ENCODE measurements at places on chromosomes 6 and 20. TPM values are rescaled to one million over a fixed set of nuclear protein-coding genes. Genes with fewer than 3 reads are reported as not detected.

GRCh38 chr20:43345676-43346075 is 112.0 kb upstream of the SRSF6 start:
- DNase-seq = no peak

DNA sequence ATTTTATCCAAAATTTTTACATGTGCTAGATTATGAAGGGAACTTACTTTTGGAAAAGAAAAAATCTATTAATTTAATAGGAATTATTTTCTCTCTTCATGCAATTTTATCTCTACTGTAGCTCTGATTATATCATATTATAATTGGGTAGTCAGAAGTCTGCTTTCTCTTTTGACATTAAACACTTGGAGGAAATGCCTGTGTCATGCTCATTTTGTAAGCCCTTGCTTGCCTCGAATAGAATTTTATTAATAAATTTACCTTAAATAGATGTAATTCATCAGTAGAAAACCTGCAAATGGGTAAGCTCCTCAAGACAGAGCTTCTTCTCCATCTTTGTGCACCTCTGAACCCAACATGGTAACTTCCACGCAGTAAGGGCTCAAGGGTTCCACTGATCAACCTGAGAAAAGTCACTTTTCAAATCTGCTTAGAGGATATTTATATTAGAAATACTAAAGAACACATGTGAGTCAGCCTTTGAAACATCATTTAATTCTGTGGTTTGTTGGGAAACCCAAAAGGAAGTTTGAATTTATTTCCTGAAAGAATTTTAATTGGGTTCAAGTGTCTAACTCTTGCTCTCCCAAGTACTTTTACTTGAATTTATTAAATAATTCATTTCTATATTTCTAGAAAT is 266.0 kb downstream of the ALDH8A1 start:
- no peak for DNase-seq

DSP gene
- 10.8 TPM for total RNA-seq

DNA sequence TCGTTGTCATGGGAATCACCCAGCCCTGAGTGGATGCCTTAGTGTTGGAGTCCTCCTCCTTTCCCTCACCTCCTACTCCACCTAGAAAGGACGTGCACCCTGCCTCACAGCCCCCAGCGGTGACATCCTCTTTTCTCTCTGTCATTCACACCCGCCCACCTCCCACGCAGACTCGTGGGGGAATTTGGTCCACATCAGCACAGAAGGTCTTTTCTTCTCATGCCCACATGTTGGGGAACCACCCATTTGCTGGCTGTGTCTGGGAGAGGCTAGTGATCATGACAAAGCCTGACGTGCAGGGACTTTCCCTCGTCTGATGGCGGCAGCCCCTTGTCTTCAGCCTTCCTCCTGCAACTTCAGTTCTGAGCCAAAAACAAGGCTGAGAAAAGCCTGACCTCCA is 96.0 kb upstream of the CNKSR3 start:
- no peak for DNase-seq

TRMT11 gene
- 53.5 TPM for total RNA-seq

OOEP gene
- not detected for total RNA-seq

- DNase-seq = no peak
Observed at GRCh38 chr6:18579869-18580268, 192.7 kb downstream of the RNF144B start.

DNA sequence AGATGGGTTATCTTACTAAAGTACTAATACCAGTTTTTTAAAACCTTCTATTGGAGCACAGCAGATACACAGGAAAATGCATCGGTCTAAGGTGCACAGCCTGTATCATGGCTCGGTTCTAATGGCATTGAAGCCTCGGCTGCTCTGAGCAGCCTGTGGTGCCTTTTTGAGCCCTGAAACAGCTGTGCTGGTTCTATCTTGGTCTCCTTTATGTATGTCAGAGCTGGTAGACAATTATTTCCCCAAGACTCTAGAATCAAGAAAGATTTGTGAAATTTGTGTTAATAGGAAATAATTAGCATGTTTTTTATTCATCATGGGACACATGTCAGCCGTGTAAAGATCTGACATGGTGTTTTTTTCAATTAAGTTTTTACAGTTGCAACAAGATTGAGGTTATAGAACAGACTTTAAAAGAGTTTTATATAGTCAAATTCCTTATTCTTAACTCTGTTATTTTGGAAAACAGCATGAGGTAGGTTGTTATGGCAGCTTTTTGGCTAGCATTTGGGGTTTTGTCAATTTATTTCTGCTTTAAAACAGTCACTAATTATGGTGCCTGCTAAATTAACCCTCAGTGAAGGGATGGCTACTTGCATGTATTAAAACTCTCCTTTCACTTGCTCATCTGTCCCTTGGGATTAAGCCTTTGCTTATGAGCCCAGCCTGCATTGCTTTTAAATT is 40.3 kb upstream of the C20orf144 start:
- no peak for DNase-seq

- DNase-seq = no peak
Observed at GRCh38 chr20:49477200-49477599, 5.3 kb downstream of the KCNB1 start.

DNA sequence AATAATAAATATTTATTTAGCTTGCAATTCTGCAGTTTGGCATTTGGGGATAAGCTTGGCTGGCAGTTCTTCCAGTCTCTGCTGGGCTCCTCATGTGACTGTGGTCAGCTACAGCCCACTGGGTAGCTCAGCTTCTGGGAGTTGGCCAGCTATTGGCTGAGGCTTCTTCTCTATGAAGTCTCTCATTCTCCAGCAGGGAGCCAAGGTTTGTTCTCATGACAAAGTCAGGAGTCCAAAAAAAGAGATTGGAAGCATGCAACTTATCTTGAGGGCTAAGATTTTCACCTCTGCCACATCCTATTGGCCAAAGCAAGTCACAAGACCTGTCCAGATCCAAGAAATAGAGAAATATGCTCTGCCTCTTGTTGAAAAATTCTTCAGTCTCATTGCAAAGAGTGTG is 94.6 kb downstream of the SNAP25 start:
- no peak for DNase-seq

DNA sequence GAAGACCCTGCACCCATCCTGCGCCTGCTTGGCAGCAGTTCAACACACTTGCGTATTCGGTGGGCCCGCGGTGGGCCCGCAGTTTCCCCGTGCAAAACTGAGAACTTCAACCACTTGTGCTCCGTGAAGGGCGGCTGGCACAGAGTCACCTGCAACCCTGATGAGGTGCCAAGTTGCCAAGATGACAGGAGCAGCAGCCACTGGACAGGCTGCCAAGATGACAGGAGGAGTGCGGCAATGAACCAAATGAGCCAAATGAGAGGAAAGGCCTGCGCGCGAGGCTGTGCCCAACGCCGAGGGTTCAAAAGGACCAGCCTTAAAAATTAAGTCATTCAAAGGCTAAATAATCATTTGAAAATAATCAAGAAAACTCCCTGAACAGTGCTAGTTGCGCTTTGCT is 20.1 kb downstream of the DIDO1 start:
- no peak for DNase-seq

PBX2 gene
- 35.1 TPM for total RNA-seq

DNA sequence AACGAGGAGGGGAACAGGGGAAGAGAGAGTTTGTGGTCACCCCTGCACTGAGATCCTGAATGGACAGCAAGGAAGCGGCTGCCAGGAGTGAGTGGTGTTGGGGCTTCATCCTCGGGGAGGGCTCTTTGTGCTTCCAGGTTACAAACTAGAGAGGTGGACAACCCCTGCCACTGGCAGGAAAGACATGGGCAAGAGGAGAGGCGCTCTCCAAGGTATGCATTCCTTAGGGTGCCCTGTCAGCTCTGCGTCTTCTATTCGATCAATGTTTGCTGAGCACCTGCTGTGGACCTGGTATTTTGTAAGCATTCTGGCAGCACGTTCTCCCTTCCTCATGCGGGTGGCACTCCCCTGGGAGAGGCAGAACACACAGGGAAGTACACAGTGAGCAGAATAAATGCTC is 93.6 kb downstream of the CDH4 start:
- no peak for DNase-seq

- DNase-seq = no peak
Observed at GRCh38 chr6:35962779-35963560, 42.1 kb upstream of the SRPK1 start.

NRSN2 gene
- 12.9 TPM for total RNA-seq

DNA sequence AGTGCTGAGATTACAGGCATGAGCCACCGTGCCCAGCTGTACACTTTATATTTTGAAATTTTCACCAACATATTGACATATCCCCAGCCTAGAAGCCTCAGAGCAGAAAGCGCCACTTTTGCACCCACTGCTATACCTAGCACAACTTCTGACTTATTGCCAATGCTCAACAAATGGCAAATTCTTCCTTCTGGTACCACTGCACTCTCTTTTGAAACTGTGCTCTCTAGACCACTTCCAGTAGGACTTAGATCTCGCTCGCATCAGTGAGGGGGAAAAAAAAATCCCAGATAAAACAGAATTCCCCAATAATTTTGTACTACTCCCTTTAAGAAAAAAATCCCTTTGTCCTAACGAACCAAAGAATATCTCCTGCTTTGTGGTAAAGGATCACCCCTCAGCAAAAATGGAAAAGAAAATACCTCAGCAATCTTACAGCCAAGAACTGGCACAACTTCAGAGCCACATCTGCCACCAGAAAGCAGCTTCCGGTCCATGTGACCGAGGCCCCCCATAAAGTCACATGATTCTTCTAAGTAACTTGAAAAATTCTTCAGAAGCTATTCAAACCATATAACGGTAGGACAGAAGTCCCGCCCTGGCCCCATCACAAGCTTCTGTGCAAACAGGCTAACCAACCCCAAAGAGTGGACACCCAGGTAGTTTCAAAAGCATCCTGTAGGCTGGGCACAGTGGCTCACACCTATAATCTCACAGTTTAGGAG is 18.5 kb upstream of the IL17F start:
- DNase-seq = no peak

- no peak for DNase-seq
Observed at GRCh38 chr6:92404281-92404680, 1015.1 kb downstream of the EPHA7 start.

DNA sequence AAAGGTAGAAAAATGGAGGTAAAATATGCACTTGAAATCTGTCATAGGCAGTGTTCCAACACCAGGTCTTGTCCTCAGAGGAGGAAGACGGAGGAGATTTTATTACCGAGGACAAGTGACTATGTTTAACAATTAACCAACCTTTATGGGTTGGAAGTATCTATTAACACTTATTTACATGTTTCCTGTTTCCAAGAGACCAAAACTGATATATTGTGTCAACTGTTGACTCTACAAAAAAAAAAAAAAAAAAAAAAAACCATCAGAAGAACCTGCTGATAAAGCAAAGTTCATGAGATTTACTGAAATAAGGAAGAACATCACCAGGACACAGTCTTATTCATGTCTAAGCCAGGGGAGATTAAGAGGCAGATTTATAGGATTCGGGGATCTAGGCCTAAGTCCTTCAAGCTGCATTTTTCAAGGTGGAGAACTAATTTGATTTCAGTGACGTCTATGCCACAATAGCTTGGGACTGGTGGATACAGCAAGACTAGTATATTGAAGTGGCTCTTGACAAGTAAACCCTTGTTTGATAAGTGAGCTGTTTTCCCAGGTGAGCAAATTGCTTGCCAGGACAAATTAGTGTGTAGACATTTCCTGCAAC is 126.6 kb upstream of the NAA20 start:
- DNase-seq = no peak

SENP6 gene
- 211 TPM for total RNA-seq

ASCC3 gene
- 43.5 TPM for total RNA-seq

GRCh38 chr20:25313593-25313992 is 65.7 kb downstream of the PYGB start:
- DNase-seq = no peak

DNA sequence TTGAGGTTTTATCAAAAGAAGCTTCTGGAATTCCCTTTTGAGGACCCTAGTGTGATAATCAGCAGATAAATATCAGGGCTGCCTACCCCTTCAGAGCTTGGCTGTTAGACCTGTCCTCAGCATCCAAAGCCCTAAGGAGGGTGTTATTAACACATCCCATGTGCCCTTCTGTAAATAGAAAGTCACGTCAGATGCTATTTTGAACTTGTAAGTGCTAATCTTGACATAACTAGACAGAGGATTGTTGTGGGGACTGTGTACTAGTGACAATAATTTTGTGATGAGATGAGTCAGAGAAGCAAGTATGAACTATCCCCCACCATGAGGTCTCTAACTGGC is 4.9 kb upstream of the LAMA4 start:
- DNase-seq = no peak

DNA sequence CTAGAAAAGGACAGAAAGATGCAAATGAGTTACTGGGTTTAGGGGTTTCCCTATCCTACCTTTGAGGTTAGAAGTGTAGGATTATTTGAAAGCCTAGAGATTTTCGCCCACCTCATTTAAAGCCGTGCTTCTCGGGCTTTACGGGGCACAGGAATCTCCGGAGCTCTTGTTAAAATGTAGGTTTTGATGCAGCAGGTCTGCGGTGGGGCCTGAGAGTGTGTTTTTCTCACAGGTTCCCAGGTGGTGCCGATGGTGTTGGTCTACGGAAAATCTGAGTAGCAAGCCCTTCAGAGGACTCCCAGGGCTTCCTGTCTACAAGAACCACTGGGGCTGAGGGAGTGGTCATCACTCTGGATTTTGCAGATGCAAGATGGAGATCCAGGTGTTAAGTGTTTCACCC is 47.5 kb downstream of the TRAM2 start:
- DNase-seq = no peak

NHSL1 gene
- total RNA-seq = 30.9 TPM

DNA sequence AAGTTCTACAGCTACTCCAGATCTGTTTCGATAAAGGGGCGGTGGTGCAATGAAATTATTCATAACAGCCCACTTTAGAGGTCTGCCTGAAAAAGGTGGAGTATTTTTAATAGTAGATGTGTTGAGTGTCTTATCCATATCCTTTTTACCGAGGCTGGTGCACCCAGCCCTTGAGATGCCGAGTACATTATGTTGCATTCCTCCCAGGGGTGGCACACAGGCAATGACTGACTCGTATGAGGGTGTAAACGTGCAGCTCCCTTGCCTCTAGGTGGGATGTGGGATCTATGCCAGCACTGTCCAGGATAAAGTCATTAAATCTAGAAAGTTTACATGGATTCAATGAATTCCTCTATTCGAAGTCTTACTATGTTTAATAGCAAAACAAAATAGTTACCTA is 355.6 kb downstream of the PLCB1 start:
- DNase-seq = no peak

- no peak for DNase-seq
Observed at GRCh38 chr20:52622081-52622480, 350.1 kb upstream of the TSHZ2 start.

DNA sequence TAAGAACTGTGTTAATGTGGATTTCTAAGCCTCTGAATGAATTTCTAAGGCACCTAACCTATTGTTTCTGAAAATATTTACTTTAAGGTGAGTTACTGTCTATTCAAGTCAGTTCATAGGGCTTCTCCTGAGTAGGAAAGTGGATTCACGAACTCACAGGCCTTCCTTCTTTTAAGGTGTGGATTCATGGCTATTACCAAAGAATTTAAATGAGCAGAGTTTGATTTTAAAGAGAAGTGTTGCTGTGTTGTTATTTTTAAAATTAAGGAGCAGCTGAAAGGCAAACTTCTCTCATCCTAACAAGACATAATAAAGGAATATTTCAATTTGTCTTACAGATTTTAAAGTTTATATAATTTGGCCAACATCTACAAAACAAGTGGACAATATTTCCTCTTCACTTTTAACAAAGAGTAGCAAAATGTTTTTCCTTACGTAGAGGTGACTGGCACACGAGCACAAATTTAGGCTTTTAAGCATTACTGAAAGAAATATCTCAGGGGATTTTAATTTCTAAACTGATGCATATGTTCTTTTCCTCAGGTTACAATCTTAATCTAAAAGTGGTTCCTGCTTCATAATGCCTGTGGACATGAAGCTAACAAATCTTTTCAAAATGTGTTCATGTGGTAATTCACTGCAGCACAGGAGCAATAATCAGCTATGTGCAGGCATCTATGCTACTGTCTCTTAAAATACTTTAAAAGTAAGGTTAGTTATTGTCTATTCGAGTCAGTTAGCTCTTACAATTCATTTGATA is 602 bp upstream of the TSPYL4 start:
- no peak for DNase-seq

SYNDIG1 gene
- total RNA-seq = 3.4 TPM

Data from uterus (tissue), 4 donors.